ENCODE measurements at places on chromosomes 11 and 22. TPM values are rescaled to one million over a fixed set of nuclear protein-coding genes. Genes with fewer than 3 reads are reported as not detected.

- DNase-seq = no peak
Measured at GRCh38 chr11:134372536-134372935, 39.5 kb downstream of the B3GAT1 start.

Gene OR8H1
- not detected for total RNA-seq

Gene ZNF280A
- total RNA-seq = not detected

DNA sequence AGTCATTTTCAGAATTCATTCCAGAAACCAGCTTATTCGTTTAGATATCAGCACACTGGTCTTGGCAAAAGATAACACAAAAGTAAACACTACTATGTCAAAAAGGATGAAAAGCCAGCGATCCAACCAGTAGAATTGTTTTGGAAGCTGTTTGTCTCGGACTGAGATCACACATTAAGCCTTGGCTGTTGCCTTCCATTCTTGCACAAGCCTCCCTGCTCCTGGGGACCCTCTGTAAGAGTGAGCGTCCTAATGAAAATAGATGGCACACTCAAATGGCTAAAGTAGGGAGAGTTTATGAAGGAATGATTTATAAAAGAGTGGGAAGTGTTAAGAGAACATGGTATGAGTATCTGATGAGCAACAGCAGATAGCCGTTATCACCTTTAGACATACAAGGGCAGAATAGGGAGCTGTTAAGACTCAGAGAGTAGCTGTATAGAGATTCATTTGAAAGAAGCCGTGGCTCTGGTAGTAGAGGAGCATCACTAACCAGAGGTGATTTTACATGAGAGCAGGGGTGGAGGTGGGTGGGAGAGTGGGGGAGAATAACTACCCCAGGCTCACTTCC, 25.2 kb downstream of the PDE3B start:
- DNase-seq = no peak

- DNase-seq = no peak
Measured at GRCh38 chr11:76792505-76793264, 9.5 kb downstream of the TSKU start.

DNA sequence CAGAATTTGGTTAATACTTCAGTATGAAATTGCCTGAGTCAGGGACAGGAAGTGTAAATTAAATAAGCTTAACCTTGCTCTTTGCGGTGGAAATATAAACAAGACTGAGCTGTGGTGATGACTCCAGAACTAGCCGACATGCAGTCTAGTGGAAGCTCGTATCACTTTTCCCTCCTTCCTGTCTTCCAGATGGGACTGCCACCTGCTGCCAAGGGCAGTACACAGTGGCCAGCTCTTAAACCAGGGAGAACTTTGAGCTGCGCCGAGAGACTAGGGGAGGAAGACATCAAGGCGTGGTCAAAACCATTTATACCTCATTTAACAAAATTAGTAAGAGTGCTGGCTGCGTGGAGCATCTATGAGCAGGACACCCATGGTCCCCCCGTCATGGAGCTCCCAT, 31.3 kb upstream of the CTTN start:
- DNase-seq = no peak

Gene NXPE4
- total RNA-seq = not detected

Gene NOX4
- 16.0 TPM for total RNA-seq

GRCh38 chr11:116112087-116112935, 608.1 kb upstream of the CADM1 start:
- no peak for DNase-seq

DNA sequence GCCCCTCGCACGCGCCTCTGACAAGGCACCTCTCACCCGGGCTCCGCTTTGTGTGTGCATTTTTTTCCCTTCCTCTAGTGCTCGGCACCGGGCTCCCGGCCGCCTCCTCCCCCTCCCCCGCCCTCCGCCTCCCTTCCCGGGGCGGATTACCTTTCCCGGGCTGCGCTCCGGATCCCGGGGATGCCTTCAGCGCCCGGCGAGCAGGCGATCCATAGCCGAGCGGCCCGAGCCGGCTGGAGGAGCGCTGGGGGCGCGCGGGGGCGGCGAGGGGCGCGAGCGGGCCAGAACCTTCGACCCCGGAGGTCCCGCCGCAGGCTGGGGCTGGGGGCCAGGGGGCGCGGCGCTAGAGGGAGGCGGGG, 282 bp downstream of the MPPED2 start:
- peak; percentile 59 for DNase-seq

Gene ALDH3B1
- total RNA-seq = 46.7 TPM

GRCh38 chr11:92424281-92424680, 199.7 kb downstream of the FAT3 start:
- DNase-seq = no peak

Gene DUSP8
- 8.9 TPM for total RNA-seq

Gene KLHL22
- 28.0 TPM for total RNA-seq

DNA sequence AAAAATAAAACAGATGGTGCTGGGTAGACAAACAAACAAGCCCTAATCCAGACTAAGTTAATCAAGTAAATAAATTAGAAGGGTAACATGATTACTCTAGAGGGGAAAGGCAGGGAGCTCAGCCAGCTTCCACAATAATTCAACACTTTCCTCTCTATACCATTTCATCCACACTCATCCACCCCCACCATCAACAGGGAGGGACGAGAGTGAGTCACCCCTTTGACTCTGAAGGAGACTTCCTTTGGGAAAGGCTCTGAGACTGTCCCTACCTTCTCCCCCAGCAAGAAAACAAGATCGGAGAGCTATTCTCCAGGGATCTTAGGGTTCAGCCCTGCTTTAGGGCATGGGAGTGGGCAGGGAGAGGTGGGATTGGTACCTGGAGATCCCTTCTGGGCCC, 33.1 kb downstream of the TRIM66 start:
- no peak for DNase-seq

Gene FAM111B
- 0.89 TPM for total RNA-seq

Gene OR51E2
- 0.45 TPM for total RNA-seq

GRCh38 chr22:49353235-49353634, 474.4 kb downstream of the BRD1 start:
- peak; percentile 32 for DNase-seq

- peak; percentile 40 for DNase-seq
Measured at GRCh38 chr22:24076091-24076867, 65.2 kb downstream of the CABIN1 start.

Measured in sciatic nerve (tissue), 2 donors.